NCI-H1092 (cell line): ENCODE measurements at places on chromosomes 2 and 18.

GRCh38 chr2:41934329-41934958, 113.4 kb upstream of the PKDCC start:
- DNase-seq, result no peak

DNA sequence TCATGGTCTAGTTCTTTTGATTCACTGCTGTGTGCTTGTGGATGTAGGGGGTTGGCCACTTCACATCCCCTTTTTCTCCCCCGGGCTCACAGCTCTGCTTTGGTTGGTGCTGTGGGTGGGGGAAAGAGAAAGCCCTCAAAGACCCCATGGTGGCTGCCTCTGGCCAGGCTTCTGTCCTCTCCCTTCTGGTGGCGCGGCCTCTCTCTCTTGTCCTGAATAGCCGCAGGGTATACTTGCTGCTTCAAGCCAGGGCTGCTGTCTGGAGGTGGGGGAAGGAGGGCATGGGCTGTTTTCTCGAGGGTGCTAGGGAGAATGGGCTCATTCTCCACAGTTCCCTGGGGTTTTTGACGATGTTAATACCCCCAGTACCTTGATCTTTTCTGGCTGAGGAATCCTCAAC, 53.9 kb downstream of the IL1R2 start:
- DNase-seq, result no peak

DNA sequence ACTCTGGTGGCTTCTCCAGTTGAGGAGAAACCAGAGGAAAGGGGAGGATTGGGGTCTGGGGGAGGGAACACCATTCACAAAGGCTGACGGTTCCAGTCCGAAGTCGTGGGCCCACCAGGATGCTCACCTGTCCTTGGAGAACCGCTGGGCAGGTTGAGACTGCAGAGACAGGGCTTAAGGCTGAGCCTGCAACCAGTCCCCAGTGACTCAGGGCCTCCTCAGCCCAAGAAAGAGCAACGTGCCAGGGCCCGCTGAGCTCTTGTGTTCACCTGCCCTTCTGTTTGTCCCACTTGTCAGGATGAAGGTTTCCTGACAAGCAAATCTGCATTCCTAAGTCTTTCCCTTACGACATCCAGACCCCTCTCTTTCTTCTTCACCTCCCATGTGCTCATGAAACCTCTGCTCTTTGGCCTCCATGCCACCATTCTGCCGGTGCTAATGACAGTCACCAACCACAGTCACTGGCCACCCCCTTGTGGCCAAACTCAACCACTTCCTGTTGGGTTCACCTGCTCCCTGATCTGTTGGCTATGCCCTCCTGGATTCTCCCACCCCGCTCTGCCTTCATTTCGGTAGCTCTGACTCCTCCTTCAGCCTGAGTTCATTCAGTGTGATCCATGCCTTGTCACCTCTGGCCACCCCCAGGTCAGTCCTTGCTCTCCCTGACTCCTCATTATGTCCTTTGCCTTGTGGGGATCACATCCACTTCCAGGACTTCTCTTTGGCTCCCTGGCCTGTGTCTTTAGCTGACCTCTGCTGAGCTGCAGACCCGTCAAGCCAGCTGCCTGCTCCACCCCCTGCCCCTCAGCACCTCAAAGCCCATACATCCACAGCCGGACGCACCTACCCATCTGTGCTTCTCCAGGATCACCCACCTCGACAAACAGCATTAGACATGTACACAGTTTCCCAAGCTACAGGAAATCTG, 17.6 kb downstream of the EMX1 start:
- DNase-seq, result no peak

GRCh38 chr18:64202863-64203262, 54.0 kb upstream of the LINC00305 start:
- no peak for DNase-seq

DNA sequence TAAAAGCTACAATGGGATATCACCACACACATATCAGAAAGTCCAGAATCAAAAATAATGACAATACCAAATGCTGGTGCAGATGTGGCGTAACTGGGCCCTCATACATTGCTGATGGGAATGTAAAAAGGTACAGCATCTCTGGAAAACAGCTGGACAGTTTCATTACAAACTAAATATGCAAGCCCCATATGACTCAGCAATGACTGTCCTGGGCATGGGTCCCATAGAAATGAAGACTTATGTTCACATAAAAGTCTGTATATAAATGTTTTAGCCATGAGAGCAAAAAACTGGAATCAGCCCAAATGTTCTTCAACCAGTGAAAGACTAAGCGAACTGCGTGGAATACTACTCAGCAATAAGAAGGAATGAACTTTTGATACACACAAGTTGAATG, 56.7 kb downstream of the ALPK2 start:
- no peak for DNase-seq

- DNase-seq, result no peak
Observed at GRCh38 chr2:220334210-220334609, 706.8 kb downstream of the SLC4A3 start.

- DNase-seq, result no peak
Observed at GRCh38 chr2:22957446-22957845, 427.5 kb upstream of the KLHL29 start.

- no peak for DNase-seq
Observed at GRCh38 chr2:185919155-185919554, 180.6 kb downstream of the FSIP2 start.

DNA sequence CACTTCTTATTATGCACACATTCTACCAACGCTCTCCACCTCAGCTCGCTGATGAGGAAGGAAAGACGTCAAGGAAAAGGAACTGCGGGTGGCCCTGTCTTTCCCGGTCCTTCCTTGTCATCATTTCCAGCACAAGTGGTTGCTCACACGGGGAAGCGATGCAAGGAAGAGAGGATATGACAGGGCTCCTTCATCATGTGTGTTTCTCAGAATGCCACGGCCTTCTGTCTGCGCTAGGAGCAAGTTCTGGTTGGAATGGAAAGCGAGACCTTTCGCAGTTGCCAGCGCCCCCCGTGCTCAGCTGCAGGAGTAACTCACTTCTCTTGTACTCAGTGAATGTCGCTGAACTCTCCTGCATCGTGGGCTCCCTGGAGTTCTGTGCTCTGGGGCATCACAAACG, 191.8 kb upstream of the GLI2 start:
- DNase-seq, result no peak

GRCh38 chr2:147386284-147386683, 458.5 kb upstream of the ACVR2A start:
- DNase-seq, result no peak

DNA sequence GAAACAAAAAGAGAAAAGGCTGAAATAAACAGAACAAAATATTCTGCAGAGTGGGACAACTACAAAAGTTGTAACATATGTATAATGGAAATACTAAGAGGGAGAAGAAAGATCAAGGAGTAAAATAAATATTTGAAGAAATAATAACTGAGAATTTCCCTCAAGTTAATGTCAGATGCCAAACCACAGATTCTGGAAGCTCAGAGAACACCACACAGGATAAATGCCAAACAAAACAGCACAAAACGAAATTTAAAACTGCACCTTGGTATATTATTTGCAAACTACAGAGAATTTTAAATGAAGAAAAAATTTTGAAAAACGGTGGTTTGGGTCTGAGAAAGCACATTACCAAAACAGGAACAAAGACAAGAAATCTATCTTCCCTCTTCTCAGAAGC, 1588.9 kb upstream of the TMEFF2 start:
- no peak for DNase-seq

GRCh38 chr18:76195601-76196000, 299.4 kb downstream of the ZNF516 start:
- no peak for DNase-seq

DNA sequence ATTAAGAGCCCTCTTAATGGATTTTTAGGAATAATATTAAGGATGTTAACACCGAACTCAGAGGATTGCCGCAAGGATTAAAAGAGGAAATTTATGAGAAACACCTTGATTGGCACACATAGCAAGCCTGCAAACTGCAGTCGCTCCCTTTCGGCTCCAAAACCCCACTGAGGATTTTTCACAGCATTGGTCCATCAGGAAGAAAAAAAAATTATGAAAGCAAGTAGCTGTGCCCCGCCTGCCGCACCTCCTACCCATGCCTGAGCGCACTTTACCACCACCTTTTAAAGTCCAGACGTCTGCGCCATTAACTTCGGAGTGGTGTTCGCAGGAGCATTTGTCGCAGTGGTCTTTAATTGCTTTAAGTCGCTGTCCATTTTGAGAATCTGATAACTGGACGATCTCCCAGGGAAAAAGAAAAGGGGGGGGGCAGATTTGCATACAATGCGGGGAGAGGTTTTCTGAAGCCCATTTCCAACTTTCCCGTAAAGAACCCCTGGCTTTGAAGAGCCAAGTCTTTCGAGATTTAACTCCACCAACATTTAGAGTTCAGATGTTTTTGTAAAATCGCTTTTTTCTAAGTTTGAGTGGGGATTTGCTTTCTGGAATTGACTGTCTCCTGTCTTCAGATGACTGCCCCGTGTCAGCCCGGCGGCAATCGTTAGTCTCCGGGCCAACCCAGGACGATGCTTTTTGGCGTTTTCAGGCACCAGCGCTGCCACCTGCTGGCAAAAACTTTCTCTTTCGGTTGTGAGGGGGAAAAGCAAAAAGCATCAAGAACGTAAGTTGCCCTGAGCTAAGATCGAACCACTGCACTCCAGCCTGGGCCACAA, 913 bp upstream of the TRABD2A start:
- DNase-seq, result peak; percentile 29

DNA sequence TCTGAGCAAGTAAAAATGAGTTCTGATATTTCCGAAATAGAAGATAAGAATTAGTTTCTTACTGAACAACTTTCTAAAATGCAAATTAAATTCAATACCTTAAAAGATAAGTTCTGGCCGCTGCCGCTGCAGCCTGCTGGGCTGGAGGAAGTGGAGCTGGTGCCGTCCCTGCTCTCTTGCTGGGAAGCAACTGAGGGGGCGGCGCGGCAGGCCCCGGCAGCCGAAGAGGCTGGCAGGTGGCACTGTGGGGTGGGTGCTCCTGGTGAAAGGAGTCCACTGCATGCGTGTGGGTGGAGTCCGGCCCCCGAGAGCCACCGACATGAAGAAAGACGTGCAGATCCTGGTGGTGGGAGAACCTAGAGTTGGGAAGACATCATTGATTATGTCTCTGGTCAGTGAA, 89.5 kb upstream of the ZNF519 start:
- DNase-seq, result no peak

DNA sequence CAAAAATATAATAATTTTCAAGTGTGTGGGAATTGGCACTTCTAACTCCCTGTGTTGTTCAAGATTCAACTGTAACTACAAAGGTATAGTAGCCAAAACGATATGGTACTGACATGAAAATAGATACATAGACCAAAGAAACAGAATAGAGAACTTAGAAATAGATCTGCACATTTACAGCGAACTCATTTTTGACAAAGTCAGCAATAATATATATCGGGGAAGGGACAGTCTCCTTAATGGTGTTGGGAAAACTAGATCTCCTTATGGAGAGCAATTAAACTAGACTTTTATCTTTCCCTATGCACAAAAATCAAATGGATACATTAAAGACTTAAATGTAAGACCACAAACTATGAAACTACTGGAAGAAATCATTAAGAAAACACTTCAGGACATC, 1530.6 kb upstream of the SLC39A10 start:
- DNase-seq, result no peak

- DNase-seq, result no peak
Observed at GRCh38 chr2:239600650-239601049, 199.8 kb upstream of the HDAC4 start.

GRCh38 chr18:23538001-23538400, 34.7 kb downstream of the RMC1 start:
- DNase-seq, result no peak

DNA sequence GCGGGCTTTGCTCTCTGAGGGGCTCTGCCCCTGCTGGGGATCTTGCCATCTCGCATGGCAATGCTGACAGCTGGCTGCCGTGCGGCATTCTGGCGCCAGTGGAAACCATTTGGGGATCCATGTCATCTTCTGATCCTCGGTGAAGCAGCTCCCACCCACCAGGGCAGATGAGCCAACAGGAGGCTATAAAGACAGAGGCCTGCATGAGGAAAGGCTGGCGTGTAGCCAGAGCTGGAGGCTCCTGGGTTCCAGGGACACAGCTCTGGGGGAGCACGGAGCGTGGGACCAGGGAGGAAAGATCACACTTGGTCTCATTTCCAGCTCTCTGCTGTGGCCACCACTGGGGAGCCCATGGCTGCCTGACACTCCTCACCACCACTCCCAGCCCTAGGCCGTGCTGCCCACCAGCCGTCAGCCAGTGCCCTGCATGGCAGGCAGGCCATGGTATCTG, 145.8 kb downstream of the ZFP36L2 start:
- no peak for DNase-seq

- DNase-seq, result no peak
Observed at GRCh38 chr2:31980674-31981356, 30.0 kb downstream of the MEMO1 start.

- no peak for DNase-seq
Observed at GRCh38 chr2:84238907-84239306, 220.2 kb downstream of the SUCLG1 start.
